ENCODE measurements at places on chromosomes 12 and 14.

DNA sequence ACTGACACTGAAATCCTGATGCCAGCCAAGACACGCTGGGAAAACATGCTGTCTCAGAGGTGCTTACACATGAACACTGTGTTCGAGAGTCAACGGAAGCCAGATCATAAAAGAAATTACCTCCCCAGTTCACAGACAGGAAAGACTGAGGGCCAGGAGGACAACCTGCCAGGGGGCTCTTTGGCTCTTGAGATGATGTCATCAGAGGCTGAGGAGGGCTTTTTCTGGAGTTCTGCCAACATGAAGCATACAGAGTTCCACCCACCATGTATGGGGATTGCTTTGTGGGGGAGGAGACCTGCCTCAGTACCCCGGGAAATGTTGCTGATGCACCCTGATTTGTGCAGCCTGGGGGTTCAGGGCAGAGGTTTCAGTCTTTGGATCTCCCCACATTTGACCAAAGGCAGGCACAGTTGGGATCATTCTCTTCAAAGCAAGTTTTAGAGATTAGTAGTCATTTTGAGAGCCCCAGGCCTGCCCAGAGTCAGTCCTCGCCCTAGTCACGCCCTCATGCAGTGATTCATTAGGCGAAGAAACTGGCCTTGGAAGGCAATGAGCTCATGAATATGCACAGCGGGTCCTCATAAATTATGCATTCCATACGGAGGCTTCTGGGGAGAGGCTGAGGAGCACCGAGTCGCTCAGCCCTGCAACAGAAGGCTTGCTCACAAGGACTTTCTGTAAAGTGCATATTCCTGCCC, 34.9 kb upstream of the EML1 start:
- DNase-seq, result peak; percentile 88

GRCh38 chr12:31627456-31628054, 31.9 kb upstream of the ETFBKMT start:
- no peak for DNase-seq

DNA sequence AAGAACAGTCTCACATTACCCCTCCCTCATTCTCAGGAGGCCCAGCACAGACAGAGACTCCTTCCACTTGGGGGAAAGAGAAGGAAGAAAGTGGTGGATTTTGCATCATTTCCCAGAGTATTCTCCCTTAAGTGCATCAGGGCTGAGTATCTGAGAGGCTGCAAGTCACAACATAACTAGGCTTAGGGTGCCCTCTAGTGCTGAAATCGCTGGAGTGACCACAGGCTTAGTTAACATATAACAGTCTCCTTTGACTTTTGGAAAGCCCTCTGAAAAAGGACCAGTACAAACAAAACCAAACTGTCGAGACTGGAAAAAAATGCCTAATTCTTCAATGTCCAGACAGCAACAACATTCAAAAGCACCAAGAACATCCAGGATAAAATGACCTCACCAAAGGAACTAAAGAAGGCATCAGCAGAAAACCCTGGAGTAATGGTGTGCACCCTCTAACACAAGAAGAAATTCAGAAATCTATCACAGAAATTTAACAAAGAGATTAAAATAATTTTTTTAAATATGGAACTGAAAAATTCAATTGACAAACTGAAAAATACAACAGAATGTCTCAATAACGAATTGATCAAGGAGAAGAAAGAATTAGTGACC, 412.3 kb downstream of the RPS29 start:
- peak; percentile 46 for DNase-seq

DNA sequence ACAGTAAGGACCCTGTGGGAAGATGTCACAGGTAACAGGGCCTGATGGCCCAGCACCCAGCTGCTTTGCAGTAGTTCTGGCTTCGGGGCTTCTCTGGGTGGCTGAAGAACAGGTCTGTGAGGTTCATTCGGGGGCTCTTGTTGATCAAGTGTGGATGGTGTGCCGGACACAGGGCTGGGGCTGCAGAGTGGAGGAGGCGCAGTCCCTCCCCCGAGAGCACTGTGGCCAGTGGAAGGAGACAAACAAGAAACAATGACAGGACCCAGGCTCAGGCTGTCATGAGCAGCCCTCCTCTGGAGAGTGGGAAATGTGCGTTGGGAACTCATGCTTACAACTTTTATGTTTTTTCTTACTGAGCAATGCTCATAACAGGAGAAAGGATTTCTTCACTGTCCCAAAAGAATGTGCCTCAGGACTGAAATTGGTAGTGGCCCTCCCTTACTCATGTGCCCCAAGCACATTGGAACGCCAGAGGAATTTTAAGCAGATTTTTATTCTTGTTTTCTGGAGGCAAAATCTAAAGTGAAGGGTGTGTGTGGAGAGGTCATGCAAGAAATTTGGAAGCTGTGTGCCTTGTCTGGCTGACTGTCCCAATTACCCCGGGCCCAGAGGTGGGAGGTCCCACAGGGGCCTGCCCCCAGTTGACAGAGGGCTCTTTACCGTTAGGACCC, 233.8 kb downstream of the CACNA1C start:
- DNase-seq, result no peak

GRCh38 chr12:113934060-113934814, 31.9 kb downstream of the RBM19 start:
- no peak for DNase-seq

Data from H7 (cell line).